Skin of body (tissue), 3 donors: ENCODE measurements at places on chromosomes 16 and 17.

GRCh38 chr17:68782789-68783188, 172.4 kb downstream of the ABCA8 start:
- DNase-seq, result peak; percentile 98

- no peak for DNase-seq
Measured at GRCh38 chr16:15950161-15950854, 892 bp downstream of the ABCC1 start.

DNA sequence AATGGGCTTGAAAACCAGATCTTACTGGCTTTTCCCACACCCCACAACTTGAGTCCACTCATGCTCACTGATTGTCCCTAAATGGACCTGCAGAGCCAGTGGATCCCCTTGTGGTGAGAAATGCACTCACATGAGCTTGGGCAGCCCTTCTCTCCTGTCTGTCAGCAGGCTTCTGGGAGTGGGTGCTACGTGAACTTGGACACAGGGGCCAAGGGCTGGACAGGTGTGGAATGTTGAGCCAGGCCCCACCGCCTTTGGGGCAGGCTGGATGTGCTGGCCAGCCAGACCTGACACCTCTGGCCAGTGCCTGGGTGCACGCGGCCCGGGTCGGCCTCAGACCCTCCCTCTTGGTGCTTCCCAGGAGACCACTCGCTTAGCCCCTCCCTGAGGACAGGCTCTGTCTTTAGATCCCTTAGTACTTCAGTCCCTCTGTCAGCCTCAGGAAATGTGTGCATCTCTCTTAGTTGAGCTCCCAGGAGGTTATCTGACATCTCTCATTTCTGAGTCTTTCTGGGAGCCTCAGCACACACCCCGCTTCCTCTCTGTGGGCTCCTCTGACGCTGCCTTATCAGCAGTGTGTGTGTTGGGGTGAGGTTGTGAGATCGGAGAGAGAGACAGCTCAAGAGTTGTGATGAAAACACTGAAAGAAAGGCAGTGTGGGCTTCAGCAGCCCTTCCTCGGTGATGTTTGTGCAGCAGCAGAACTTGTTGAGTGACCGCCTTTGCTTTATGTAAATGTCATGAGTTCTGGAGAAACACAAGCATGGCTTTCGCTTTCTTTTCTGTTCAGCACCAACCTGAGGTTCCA, 117.0 kb downstream of the RAB11FIP4 start:
- no peak for DNase-seq

DNA sequence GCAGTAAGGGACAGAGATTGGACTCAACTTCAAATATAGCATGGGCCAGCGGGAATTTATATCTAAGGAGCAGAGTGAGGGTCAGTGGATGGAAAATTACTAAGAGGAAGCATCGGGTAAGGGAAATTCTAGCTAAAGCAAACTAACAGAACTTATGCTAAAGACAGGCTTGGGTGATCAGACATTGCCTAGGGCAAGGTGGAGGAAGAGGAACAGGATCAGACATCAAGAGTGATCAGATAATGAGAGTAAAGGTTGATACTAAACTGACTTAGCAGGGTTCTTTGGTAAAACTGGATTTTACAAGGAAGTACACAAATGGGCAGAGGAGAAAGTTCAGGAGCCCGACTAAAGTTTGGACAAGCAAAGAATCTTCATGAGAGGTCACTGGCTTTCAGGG, 86.3 kb upstream of the TOM1L1 start:
- DNase-seq, result no peak

DNA sequence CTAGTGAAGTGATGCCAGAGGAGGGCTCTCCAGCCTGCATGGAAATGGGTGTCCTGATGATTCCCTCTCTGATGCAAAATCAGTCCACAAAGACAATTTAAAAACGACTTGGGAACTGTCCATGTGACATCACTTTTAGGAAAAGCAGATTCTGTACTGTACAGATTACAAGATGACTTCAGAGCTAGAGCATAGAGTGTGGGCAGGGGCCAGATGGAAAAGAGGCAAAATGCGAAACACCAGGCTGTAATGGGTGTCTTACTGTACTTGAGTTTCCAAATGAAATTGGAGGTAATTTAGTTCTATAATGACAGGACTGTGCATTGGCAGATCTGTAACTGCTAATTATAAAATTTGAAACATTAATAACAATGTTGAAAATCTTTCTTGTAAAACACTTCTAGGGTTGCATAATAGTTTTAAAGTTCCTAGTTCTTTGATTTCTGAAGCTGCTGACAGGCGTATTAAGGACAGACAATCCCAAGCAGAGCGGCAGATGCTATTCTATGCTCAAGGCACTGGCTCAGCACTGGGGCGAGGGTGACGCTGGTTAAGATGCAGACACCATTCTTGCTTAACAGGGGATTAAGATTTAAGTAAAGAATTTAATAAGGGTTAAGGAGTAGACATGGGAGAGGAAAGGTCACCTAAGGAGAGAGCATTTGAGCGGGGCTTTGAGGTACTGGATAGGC, 29.6 kb downstream of the OGFOD1 start:
- DNase-seq, result no peak

GRCh38 chr16:3007957-3008689, 4.6 kb upstream of the CLDN9 start:
- no peak for DNase-seq

DNA sequence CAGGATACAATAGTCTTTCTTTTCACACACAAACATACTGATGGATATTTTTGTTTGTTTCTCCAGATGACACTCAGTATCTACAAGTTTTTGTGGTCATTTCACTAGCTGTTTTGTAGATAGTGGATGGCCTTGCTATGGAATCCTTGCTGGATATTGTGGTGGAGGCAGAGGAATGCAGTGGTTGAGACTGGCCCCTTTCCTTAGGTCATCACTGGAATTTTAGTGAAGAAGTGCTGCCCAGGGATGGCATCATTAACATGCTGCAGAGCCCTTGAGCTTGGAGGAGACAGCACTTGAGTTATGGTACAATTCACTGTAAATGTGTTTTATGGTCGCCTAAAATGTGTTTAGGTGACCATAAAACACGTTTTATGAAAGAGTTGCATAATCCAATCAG, 455.9 kb upstream of the HSBP1 start:
- no peak for DNase-seq

- DNase-seq, result no peak
Measured at GRCh38 chr17:5740937-5741336, 156.6 kb upstream of the NLRP1 start.

- DNase-seq, result peak; percentile 34
Measured at GRCh38 chr16:70715055-70715858, 29.4 kb upstream of the MTSS2 start.

- no peak for DNase-seq
Measured at GRCh38 chr17:10673312-10673711, 16.2 kb upstream of the MYH3 start.

DNA sequence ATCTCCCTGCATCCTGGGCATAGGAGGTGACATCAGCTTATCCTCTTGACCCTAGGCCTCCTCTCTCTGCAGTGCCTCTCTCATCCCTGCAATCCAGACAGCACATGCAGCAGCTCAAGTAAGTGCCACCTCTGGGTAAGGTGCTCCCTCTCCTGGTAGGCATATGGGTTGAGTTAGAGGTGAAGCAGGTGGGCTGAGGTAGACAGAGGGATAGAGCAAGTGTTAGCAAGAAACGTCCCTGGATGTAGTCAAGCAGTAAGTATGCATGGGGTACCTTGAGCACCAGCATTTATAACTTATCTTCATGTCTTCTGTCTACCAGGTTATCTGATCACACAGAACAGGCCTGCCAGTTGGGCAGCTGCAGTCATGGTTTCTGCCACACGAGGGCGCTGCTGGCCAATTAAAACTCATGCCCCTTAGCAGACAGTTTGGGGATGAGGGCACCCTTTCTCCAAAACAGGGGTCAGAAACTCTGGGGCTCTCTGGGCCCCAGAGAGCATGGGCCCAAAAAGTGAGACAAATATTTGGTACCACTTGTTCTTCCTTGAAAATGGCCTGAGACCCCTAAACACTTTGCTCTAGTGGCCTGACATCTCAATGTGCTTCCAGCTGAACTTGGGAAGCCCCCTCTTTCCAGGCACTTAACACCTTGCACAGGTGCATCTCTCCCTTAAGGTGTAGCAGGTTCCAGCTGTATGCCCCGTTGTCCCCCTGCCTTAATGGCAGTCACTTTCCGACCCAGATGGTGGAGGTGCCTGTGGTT, 59.8 kb downstream of the NEUROD2 start:
- peak; percentile 38 for DNase-seq

- DNase-seq, result no peak
Measured at GRCh38 chr17:28476076-28476865, 2.8 kb downstream of the SLC13A2 start.

GRCh38 chr17:32944248-32945020, 16.5 kb downstream of the TMEM98 start:
- no peak for DNase-seq

DNA sequence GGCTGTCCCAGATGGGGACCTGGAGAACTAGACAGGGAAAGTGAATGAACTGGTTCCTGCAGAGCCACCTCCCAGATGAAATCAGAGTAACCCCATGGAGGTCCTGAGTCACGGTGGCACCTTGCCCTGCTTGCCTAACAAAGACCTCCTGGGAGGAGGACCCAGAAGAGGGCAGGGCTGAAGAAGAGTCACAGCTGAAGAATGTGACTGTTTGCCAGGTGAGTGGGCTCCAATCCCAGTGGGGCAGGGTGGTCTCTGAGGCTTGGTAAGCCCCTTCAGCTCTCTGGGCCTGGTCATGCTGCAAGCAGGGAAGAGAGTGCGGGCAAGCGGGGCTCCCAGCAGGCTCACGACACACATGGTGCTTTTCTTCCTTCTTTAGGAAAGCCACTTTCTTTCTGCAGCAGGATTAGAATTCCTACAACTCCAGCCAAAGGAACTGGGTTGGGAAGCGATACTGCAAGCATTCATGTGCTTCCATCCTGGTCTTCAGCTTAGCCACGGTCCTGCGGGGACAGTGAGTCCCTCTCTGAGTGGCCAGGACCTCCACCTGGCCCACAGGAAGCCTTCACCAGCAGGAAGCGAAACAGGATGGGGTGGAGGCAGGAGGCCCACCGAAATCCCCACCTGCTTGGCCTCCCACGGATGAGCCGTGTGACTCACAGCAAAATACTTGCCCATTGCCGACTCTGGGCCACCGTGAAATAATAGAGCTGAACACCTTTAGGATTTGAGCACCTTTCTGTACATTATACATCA, 4.3 kb downstream of the C16orf74 start:
- no peak for DNase-seq

GRCh38 chr16:78829280-78829679, 729.8 kb downstream of the WWOX start:
- DNase-seq, result no peak

DNA sequence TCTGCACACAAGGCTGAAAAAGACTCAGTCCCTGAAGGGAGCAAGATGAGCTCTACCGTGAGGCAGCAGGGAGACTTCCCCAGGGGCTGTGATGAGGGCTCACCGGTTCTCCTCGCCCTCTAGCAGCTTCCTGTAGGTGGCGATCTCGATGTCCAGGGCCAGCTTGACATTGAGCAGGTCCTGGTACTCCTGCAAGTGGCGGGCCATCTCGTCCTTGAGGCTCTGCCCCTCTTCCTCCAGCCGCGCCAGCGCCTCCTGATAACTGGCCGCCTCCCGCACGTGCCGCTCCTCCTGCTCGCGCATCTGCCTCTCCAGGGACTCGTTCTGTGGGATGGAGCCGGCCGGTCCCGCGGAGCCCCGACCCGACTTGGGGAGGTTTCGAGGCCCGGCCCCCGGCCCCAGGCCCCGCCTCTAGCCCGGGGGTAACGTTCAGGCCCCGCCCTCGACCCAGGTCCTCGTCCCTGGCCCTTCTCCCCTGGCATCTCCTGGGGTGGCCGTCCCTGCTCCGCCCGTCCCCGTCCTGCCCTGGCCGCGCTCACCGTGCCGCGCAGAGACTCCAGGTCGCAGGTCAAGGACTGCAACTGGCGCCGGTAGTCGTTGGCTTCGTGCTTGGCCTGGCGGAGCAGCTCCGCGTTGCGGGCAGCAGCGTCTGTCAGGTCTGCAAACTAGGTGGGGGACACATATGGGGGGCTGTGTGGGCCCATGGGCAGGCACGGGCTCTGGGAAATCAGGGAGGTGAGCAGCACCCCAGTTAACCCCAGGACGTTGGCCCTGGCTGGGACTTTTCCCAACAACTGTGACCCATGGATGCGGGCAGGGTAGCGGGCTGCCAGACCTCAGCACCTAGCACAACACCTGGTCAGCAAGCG, 3.9 kb downstream of the GFAP start:
- DNase-seq, result no peak

DNA sequence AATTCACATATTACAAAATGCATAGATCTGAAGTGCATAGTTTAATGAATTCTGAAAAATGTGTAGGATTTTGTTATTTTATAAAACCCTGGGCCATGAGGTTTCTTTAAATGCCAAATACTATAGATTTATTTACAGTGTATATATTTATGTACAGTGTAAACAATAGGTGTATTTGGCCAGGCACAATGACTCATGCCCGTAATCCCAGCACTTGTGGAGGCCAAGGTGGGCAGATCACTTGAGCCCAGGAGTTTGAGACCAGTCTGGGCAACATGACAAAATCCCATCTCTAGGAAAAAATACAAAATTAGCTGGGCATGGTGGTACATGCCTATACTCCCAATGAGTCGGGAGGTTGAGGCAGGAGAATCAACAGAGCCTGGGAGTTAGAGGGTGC, 249.4 kb downstream of the PRKCA start:
- DNase-seq, result no peak

GRCh38 chr16:4603624-4604170, 11.0 kb downstream of the UBALD1 start:
- no peak for DNase-seq

DNA sequence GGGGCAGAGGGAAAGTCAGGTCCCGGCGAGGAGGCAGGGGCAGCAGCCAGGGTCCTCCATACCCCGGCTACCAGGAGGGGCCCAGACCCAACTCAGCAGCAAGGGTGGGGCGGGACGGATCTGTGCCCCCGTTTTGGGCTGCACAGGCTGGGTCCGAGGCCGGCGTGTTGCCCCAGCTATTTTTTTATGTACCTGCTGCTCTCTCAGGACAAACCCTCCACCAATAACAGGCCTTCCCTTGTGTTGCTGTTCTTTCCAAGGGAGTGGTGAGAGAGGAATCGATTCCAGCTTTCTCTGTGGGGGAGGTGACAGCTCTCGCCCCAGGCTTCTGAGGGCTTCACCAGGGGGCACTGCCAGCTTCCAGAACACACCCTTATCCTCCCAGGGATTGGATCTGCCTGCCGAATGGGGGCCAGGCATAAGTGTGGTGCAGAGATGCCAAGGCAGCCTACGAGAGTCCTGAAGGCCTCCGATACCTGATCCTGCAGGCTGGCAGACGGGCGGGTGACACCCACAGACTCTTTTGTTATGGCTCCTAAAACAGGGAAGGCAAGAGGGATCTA, 22.3 kb downstream of the RTN4RL1 start:
- no peak for DNase-seq

DNA sequence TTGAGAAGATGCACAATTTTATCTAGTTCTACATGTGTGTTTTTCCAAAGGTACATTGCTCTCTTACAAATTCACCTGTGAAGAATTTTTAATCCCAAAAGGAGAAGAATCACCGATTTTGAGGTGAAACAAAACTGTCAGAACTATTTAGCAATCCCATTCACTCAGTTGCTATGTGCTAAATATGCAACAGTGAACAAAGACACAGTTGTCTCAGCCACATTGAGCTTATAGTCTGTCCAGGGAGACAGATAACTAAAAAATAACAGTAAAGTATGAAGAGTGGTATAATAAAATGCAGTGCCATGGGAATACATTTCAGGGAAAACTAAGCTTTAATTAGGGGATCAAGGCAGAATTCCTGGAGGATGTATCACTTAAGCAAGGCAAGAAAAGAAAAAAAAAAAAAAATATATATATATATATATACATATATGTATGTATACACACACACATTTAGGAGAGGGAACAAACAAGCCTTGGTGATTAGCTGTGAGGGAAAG, 110.4 kb downstream of the SPAG9 start:
- no peak for DNase-seq

GRCh38 chr16:2966808-2967191, 2.3 kb upstream of the PAQR4 start:
- DNase-seq, result no peak
